AG04450 (cell line): ENCODE measurements at places on chromosomes 6 and 20.

DNA sequence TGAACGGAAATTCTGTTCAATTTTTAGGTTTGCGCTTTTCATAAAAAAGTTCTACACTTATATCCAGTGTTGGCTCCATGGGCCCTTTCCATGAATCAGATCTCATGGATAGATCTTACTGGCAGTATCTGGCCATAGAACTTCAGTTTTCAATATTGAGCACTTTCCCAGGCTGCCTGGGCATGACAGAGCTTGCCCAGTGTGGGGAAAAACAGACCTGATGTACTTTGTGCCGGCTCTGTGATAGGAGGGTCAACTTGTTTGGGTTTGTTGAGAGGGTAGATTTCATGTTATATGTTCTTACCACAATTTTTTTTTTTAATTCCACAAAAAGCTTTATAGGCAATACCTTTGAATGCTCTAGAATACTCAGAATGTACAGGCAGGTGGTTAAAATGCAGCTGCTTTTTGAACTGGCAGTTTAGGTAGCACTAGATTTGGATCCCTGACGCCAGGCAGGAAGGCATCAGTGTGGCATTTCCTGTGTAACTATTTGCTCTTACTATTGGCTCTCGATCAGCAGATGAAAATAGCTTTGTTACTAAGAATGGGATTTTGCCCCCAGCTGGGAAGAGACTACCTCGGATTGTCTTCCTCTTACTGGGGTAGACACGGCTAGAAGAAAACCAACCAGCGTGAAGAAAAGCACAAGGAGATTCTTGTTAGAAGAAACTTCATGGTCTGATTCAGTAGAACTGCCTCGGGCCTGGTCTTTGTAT is 404.9 kb upstream of the SOX4 start:
- no peak for DNase-seq

GRCh38 chr20:21693322-21693721 is 12.1 kb upstream of the PAX1 start:
- DNase-seq, result no peak

GRCh38 chr20:63831646-63831992 is 555 bp upstream of the ZBTB46 start:
- DNase-seq, result no peak

- DNase-seq, result no peak
Observed at GRCh38 chr6:28817808-28818145, 106.0 kb downstream of the TRIM27 start.

GRCh38 chr20:31549513-31549880 is 35.3 kb downstream of the HM13 start:
- no peak for DNase-seq

DNA sequence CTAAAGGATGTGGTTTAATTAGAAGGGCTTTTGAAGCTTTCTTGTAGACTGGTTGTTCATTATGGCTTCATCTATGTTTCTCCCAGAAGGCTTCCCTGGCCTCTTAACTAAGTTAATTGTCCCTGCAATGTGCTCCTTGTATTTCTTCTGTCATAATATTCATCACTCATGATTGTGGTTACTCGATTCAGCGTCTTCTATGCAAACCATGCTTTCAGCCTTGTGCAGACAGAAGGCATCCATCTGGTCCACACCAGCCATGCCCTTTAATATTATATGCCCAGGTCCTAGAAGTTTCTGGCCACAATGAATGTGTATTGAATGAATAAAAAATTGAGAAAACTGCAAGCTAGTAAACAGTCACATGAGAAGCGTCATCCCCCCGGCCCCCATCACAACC is 163.2 kb downstream of the KHDC1L start:
- DNase-seq, result no peak

GRCh38 chr6:50608421-50608820 is 104.9 kb upstream of the TFAP2D start:
- DNase-seq, result no peak

DNA sequence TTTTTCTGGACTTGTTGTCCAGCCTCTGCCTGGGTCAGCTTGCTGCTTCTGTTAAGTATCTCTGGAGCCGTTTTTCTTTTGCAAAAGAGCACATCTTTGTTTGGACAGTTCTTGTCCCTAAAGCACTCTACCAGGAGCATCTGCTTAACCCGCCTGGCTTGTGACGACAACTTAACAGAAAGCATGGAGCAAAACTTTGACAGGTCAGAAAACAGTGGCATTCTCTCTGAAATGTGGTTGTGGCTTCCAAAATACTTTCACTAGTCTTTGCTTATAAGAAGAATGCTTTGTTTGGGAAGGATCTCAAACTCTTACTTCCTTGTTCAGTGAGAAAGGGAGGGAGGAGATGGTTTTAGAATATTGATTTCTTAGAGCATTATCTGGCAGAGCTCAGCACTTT is 47.6 kb downstream of the CD109 start:
- DNase-seq, result no peak

DNA sequence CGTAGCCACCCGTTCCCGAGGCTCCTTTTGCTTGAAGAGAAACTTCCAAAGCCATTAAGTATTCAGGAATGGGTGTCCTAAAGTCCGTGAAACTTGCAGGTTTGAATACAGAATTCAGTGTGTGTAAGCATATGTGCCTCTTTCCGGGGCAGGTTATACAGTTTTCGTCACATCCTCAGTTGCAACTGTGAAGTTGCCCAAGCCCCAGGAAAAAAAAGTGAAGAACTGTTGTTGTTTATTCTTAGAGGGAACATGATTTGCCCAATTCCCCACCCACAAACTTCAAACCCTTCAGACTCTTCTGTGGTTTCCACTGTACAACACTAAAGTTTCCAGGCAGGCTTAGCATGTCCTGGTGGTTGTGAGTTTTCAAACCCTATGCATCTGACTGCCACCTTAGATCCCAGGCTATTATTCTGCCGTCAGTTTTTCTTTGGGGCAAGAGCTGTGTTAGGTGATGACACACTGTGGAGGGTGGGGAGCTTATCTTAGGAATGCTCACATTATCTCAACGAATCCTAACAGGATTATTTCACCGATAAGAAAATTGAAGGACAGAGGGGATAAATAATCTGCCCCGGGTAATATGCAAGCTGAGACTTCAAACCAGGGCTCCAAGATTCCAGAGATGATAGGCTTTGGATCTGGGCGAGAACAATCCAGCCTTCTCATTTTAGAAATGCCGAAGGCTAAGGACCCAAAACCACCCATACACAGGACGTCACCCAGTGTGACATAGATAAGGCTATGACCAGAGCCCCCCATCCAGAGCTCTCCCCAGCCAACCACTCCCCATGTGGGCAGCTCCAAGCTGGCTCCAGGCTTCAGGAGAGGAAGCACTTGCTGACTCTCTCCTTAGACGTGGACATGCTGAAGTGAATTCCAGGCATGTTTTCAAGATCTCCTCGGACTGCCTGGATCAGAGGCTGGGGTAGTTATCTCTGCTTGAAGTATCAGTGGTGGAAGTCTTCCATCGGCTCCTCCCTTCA is 81.7 kb upstream of the AFDN start:
- DNase-seq, result no peak

DNA sequence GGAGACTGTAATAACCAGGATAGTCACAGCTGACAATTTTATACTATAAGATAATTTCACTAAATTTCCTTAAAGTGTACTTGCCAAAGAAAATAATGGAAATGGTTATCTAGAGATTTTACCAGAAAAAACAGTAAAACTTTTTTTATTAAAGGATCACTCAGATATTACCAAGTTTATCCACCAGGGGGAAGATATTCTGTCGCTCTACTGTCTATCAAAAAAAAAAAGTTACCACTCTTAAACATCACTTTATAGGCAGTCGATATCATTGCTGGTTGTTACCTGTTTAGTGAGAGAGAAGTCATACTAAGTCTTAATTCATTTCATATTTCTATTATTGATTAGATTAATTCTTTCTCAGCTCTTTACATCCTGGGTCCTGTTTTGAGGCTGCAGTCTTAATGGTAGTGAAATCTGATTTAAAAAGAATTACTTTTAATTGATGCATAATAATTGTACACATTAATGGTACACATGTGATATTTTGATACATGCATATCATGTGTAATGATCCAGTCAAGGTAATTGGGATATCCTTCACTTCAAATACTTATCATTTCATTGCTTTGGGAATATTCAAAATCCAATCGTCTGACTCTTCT is 18.9 kb downstream of the L3MBTL3 start:
- DNase-seq, result no peak

GRCh38 chr6:107616775-107617174 is 126.9 kb downstream of the SOBP start:
- no peak for DNase-seq

- peak; percentile 20 for DNase-seq
Observed at GRCh38 chr6:138099832-138100231, 7.4 kb downstream of the PERP start.

GRCh38 chr20:45395114-45395415 is 13.0 kb upstream of the DBNDD2 start:
- no peak for DNase-seq

DNA sequence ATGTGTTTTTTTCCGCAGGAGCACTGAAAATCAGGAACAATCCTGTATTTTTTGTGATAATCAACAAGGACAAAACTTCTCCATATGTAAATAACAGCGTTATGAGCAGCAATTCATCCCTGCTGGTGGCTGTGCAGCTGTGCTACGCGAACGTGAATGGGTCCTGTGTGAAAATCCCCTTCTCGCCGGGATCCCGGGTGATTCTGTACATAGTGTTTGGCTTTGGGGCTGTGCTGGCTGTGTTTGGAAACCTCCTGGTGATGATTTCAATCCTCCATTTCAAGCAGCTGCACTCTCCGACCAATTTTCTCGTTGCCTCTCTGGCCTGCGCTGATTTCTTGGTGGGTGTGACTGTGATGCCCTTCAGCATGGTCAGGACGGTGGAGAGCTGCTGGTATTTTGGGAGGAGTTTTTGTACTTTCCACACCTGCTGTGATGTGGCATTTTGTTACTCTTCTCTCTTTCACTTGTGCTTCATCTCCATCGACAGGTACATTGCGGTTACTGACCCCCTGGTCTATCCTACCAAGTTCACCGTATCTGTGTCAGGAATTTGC is at the start of gene TAAR6:
TSS of gene TAAR6 (plus strand) at position 102 of the 557 bp plus-strand sequence. CDS start at position 102, 0 bp downstream.
- DNase-seq, result no peak

GRCh38 chr6:17884498-17885478 is 102.6 kb downstream of the KIF13A start:
- no peak for DNase-seq

DNA sequence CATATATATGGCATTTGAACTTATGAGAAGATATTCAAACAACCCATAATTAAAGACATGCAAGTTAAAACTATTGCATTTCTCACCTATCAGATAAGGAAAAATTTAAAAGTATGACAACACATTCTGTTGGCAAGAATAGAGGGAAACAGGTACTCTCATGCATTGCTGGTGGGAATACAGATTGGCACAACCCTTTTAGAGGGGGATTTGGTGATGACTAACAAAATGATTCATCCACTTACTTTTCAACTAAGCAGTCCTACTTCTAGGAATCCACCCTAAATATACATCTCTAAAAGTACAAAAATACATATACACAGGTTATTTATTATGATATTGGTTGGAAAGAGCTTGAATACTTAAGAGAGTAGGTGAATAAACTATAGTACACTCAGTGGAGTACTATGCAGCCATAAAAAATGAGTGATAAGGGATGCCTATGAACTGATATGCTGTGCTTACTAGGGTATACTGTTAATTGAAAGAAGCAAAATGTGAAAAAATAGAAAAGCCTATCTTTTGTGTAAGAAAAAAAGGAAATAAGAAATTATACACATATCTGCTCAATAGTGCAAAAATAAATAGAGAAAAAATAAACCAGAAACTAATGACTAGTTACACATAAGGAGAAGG is 42.2 kb downstream of the ADAT2 start:
- no peak for DNase-seq

GRCh38 chr6:34671367-34671766 is 25.2 kb downstream of the ILRUN start:
- DNase-seq, result no peak

GRCh38 chr20:62508641-62509051 is 32.9 kb upstream of the GATA5 start:
- no peak for DNase-seq

- no peak for DNase-seq
Observed at GRCh38 chr6:42774201-42774600, 7.7 kb upstream of the BICRAL start.

DNA sequence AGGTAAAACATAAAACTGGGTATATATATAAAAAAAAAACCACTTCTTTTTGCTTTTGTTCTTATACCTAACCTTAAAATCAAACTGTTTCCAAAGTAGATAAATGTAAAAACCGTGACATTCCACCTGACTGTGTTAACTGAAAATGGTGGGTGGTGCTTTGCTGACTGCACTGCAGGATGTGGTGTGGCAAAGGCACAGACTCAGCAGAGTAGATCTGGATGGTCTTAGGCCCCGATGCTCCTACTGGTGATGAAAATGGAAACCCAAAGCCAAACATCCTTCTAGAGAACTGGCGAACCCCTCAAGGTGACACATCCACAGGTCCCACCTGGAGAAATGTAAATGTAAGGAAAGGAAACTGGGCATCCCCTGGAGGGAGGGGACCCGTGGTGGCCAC is 8.9 kb downstream of the TGIF2 start:
- DNase-seq, result no peak

DNA sequence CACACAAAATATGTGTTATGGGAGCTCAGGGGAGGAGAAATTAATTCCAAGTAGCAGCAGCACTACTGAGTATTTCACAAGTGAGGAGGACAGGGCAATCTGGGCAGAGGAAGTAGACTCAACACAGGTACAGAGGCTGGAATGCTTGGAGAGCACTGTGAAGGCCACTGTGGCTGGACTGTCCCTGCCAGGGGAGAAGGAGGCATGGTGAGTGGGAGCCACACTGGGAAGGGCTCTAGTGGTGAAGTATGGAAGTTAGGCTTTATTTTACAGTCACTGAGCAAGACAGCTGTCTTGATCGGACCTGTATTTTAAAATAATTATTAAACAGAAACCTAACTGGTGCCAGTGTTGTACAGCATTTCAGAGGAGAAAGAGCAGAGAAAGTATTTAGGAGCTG is 28.8 kb downstream of the FAM229B start:
- no peak for DNase-seq

- no peak for DNase-seq
Observed at GRCh38 chr20:20741087-20742045, 28.9 kb upstream of the RALGAPA2 start.

- DNase-seq, result no peak
Observed at GRCh38 chr6:118649918-118650581, 1.3 kb downstream of the CEP85L start.

DNA sequence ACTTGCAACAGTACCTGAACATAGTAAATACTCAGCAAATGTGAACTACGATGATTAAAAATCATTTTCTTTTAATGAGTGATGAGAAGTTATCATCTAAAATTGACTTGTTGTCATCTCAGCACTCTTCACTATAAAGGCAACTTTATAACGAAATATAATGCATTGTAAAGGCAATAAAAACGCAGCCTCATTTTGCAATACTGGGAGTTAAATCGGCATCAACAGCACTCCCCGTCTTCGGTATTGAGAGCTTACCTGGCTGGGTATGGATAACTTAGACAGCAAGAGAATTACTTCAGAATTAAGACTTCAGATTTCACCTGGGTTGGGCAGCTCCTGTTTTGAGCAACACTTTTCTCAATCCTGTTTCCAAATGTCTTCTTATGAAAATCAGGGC is 20.8 kb downstream of the NKX2-2 start:
- DNase-seq, result no peak

DNA sequence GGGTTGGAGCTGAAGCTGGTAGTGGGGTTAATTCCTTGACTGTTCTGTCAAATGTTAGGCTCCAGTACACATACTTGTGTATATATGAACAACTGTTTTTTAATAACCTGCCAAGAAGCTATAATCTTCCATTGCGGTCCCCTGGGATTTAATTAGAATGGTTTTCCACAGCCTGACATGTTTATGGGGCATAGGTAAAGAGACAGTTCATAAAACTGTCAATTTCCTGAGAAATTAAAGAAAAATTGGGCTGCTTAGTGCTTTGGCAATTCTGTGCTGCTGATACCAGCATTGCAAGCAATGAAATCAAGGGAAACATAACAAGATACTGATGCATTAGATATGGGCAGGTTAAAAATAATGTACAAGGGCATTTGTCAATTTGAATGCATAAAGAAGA is 314.1 kb upstream of the SLC35B3 start:
- no peak for DNase-seq
